ENCODE measurements at places on chromosomes 16 and 17. TPM values are rescaled to one million over a fixed set of nuclear protein-coding genes. Genes with fewer than 3 reads are reported as not detected.

DNA sequence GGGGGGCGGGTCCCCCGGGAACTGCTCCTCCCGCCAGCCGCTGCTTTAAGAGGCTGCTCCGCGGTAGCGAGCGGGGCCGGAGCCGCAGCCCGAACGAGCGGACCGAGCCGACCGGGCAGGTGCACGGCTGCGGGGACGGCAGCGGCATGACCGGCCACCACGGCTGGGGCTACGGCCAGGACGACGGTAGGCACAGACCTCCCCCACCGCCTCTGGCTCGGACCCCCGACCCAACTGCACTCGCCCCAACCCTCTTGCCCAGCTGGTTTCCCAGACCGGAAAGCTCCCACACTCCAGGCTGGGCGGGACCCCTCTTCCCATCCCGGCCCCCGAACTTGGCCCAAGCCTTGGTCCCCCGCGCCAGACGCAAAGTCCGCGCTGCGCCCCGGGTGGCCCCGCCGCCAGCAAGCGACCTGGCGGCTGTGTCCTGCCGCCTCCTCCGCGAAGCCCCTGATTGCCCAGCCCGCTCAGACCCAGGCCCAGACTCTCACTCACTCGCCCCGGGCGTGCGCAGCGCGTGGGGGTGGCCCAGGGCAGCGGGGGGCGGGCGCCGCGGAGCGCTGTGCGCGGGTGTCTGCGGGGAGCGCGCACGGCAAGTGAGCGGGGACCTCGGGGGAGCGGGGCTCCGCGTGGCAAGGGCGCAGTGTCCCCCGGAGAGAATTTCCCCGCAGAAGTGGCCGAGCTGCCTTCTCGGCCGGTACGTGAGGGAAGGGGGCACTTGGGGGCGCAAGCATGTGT, at the start of gene CA7:
Gene CA7, plus strand, starts transcription at position 73 of the 738 bp plus-strand sequence. Its CDS starts 74 bp downstream, at position 147.
- DNase-seq: peak; percentile 64

DNA sequence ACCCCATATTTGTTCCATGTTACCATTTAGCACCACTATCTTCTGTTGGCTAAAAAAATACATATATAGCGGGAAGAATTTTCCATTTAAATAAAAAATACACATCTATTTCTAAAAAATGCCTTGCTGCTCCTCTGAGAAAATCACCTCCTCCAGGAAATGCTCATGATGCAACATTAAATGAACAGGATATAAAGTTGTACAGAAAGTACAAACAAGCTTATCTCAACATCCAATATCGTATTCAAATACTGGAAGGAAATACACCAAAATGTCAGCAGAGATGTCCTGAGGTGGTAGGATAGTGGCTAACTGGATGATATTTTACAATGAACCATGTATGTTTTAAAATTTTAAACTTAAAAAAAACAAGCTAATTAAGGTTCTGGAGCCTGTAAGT, 21.3 kb downstream of the GNA13 start:
- no peak for DNase-seq

- no peak for DNase-seq
Measured at GRCh38 chr17:68906638-68907037, 48.6 kb downstream of the ABCA8 start.

DNA sequence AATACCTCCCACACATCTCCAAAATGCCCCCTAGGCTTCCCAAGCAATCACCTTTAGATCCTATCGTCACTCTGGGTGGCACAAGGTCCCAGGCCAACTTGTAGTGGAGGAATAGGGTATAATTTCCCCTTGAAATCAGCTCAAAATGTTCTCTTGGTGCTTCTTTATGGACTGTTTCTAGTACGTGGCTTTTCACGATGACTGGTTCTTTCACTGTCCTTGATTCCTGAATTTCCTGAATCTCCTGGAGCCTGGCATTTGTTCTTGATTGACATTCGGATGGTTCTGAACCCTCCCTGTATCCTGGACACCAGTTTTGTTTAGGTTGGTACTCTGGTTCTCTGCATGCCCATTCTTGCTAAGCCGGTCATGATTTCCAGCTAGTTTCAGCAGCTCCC, 6.9 kb upstream of the VPS53 start:
- no peak for DNase-seq

- DNase-seq: peak; percentile 83
Measured at GRCh38 chr17:81870131-81870980, 781 bp downstream of the ARHGDIA start.

- DNase-seq: peak; percentile 37
Measured at GRCh38 chr17:18980682-18981334, 23.8 kb downstream of the FAM83G start.

DNA sequence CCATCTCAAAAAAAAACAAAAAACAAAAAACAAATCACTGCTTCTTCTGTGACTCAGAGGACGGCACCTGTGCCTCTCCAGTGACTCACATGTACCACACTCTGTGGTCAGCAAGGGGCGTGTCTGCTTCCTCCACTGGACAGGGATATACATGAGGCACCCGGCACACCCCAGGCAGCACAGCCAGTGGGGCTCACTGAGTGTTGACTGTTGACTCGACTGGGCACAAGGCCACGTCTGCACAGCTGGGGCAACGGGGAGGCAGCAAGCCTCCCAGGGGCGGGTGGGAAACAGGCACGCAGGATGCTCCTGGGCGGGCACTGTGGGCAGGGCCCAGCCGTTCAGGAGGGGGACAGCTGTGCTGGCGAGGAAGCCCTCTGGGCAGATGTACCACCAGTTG, 64.1 kb downstream of the TIMM22 start:
- peak; percentile 52 for DNase-seq

GRCh38 chr16:12753203-12754023, 50.3 kb downstream of the CPPED1 start:
- DNase-seq: no peak

- DNase-seq: no peak
Measured at GRCh38 chr17:30821871-30822723, 2.4 kb downstream of the CRLF3 start.

DNA sequence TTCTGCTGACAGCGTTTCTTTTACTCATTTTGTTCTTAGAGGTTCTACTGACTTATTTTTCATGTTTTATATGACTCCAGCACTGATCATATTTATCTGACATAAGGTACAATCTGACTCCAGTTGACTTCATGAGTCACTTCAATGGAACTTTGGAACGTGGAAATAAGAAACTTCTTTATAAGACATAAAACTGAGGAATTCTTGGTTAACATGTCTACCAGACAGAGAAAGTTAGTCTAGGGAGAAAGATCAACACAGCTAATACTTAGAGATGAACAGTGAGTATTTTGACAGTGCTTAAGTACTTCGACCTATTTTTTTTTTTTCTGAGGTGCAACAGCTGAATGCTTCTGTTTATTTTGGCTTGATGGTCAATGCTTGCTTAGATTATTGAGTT, 679.5 kb downstream of the KCNJ2 start:
- DNase-seq: no peak

GRCh38 chr16:30984669-30985400, at the start of gene HSD3B7:
Gene HSD3B7 (plus strand): TSS chr16:30985207. CDS start chr16:30985659, 452 bp downstream.
- DNase-seq: peak; percentile 92

- DNase-seq: no peak
Measured at GRCh38 chr16:57730771-57731730, 4.5 kb upstream of the KATNB1 start.

DNA sequence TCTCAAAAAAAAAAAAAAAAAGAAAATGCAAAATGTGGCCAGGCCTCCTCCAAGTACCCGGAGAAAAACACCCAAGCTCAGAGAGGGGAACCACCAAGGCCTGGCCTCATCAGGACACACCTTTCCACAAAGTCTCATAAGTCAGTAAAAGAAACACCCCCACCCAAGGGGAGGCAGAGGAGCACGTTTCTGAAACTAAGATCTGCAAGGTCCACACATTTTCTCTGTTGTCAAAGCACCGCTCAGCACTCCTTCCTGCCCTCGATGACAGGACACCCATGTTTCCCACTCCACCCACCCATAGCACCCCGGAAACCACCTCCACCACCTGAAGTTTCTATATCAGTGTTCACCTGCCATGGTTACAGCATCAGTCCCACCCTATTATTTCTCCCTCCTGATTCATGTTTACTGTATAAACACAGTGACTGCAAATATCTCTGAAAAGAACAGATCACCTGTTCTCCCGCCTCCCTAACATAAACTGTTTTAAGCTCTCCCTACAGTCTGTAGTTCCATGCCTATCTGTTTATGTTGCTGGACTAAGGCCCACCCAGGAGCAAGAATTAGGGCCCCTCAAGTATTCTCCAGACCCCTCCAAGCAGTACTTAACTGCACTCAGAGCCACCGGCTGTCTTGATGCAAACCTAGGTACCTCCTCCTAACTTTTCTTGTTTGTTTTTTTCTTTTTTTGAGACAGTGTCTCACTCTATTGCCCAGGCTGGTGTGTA, 2.0 kb downstream of the CORO7 start:
- no peak for DNase-seq

GRCh38 chr16:87791295-87792204, 25.8 kb upstream of the KLHDC4 start:
- no peak for DNase-seq

DNA sequence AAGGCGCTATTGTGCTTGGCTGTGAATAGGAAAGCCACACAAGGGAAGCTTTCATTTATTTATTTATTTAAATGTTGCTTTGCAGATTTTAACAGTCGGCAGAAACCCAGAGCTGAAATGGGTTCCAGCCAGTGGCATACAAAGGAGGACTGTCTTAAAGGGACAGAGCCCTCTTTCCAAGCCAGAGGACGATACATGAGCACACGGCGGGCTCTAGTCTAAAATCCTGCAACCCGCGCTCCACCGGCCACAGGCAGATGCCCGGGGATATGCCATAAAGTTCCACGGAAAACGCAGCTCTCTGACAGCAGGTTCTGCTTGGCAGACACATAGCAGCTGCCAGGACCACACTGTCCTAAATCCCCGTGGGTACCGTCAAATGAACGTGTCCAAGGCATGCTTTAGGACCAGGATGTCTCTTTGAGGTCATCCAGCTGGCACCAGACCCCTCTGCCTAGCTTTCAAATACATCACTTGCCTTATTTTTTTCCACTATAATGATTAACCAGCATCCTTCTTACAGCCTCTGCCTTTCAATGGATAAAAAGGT, 64.6 kb downstream of the CYTH1 start:
- no peak for DNase-seq

DNA sequence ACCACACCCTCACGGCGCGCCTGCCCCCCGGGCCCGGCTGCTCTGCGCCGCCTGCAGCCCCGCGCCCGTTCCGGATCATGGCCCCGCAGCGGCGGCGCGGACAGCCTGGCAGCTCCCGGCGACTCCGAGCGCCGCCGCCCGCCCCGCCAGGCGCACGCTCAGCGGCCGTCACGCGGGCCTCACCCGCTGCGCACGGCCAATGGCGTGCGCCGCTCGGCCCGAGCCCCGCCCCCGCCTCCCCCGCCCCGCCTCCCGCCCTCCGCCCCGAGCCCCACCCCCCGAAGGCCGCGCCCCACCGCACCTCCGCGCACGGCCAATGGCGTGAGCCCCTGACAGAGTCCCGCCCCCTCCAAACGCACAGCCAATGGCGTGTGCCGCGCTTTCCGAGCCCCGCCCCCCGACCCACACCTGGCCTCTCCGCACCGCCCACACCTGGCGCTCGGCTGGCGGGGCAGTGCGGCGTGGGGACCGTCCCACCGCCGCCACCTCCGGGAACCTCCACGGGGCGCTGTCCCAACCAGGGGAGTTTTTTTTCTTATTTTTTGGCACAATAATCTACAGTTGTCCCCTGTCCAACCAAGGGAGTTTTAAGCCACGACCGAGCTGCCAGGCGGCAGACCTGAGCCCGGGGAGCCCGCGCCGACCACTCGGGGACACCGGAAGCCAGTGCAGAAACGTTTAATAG, at the start of gene PCYT2:
Gene PCYT2, minus strand, starts transcription at position 123 of the 685 bp plus-strand sequence. Its CDS starts 44 bp downstream, at position 79.
- DNase-seq: peak; percentile 96

DNA sequence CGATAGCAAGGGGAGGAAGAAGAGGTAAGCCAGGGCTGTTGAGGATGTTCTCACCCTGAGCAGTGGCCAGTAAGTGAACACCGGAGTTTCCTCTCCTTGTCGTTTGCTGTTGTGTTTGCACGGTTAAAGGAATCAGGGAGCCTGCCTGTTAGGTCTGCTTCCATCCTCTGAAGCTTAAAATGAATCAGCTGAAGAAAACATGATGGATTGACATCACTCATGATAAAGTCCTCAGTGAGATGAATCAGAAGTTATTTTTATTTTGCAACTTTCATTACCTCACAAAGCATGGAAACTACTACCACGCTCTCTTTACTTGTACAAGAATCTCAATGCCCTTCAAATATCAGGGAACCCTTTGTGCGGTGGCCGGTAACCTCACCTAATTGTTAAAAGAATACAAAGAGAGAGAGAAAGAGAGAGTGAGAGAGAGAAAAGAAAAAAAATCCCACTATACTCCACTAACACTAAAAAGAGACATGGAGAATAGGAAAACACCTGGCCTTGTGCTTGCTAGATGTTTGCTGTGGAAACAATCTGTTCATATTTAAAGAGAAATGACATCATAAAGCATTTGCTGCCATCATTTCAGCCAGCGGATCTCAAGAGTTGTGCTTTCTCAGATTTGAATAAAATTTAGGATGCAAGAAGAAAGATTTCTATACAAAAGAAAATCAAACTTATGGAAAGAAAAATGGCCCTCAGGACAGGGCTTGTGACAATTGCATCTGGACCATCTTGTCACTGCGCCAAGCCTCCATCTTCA, 441.6 kb upstream of the SALL1 start:
- DNase-seq: no peak

- peak; percentile 97 for DNase-seq
Measured at GRCh38 chr17:55750750-55751657, at the start of gene PCTP. Gene PCTP (plus strand): TSS chr17:55751051. CDS start chr17:55751104, 53 bp downstream.

GRCh38 chr16:64590513-64590912, 531.4 kb downstream of the CDH11 start:
- DNase-seq: no peak

GRCh38 chr17:17741349-17742023, 60.2 kb downstream of the RAI1 start:
- DNase-seq: no peak

GRCh38 chr16:53249331-53249730, 184.9 kb upstream of the RBL2 start:
- no peak for DNase-seq

DNA sequence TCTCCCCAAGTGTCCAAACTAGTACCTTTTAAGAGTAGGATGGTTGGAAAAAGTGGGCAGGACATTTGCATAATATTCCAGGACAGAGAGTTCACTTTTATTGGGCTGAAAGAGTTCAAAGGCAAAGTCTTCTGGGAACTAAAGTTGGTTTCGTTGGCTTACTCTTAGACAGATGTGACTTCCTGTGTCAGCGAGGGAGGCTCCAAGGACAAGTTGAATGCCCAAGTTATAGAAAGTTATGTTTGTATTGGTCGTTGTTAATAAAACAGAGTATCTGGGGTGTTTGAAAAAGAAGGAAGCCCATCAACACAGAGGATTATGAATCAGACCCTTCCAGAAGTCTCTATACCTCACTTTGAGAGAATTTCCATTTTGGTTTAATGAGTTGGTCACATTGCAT, 117.3 kb upstream of the TBX2 start:
- no peak for DNase-seq

The CPNE7 gene
- total RNA-seq: not detected

The NFATC2IP gene
- total RNA-seq: 18.0 TPM

The CCDC200 gene
- total RNA-seq: not detected

The TM4SF5 gene
- not detected for total RNA-seq

The HSD11B2 gene
- 0.68 TPM for total RNA-seq

The TBC1D3G gene
- total RNA-seq: not detected

The WSCD1 gene
- 6.4 TPM for total RNA-seq
